ENCODE measurements at places on chromosomes 1 and 21.

DNA sequence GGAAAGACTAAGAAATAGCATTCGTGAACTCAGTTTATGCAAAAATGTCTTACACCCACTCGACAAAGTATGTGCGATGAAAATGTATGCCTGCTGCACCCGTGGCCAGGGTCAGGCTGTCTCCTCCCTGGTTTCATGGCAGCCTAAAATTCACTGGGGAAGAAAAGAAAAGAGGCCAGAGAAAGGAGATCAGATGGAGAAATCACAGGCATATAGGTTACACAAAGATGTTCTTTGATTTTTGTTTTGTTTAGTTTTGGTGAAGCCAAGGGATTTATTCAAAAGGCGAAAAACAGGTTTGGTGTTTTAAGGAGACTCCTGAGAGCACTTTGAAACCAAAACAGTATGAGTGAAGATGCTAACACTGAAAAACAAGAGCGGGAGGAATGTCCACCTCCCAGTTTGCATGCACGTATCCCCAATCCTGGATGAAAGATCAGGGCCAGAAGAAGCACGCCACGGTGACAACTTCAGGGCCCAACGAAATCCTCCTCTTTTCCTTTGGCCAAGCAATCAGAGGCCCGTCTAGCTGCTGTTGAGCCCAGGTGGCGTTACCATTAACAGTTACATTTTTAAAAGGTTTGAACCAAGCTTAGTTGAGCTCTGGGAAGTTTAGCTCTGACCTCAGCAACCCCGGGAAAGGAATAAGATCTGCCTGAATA is 992 bp upstream of the SSX2IP start:
- DNase-seq: no peak

GRCh38 chr1:197465528-197466327 is 197.7 kb downstream of the CRB1 start:
- no peak for DNase-seq

DNA sequence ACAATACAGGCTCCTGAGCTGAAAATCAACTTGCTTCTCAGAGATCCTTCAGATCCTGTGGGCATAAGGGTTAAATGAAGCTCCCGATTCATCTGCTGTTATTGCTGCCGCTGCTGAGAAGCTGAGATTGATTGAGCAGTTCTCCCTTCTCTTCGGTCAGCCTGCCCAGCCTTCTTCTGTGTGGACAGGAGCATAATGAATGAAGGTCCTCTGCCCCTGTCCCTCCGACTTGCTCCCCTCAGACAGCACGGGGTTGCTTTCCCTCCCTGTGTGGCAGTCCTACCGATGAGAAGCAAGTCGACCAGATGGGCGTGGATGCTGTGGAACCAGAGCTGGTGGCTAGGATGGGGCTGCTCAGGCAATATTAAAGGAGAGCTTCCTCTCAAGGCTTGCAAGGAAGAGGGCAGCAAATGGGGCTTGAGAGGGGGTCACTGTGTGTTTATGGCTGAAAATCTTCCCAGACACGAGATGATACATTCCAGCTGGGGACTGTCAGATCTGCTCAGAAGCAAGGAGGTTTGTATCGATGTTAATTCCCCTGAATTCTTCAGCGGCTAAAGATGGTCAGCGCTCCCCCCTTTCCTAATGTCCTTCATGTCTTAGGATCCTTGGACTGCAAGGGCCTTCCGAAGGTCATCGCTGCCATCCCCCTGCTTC is 63.9 kb upstream of the GOLT1A start:
- no peak for DNase-seq

- no peak for DNase-seq
Measured at GRCh38 chr1:41837691-41838090, 81.0 kb downstream of the HIVEP3 start.

DNA sequence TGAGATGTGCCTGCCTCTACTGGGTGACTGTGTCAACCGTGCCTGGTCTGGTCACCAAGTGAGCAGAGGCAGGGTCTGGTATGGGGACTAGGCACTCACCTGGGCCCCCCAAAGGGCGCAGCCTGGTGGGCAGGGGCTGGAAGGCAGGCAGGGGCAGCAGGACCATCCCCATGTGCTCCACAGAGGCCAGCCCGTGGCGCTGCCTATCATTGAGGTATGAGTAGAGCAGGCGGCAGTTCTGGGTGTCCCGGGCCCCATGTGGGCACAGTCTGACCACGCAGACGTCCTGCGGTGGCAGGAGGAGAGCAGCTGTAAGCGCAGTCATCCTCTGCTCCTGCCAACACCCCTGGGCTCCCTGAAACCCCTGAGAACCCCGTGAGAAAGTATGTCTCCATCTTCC is 23.7 kb downstream of the SPOCD1 start:
- no peak for DNase-seq

- no peak for DNase-seq
Measured at GRCh38 chr1:2910211-2910610, 108.7 kb upstream of the TTC34 start.

DNA sequence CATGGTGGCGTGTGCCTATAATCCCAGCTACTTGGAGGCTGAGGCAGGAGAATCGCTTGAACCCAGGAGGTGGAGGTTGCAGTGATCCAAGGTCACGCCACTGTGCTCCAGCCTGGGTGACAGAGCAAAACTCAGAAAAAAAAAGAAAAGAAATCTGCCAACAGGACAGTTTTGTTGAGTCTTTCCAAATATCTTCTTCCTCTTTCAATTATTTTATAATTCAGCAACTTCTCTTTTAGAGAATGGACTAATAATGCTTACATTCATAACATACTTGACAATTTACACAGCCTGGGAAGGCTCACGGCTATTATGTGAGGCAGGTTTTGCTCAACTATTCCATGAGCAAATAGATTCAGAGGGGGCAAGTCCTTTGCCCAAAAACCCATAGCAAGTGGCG is 18.1 kb downstream of the CNR2 start:
- DNase-seq: no peak

DNA sequence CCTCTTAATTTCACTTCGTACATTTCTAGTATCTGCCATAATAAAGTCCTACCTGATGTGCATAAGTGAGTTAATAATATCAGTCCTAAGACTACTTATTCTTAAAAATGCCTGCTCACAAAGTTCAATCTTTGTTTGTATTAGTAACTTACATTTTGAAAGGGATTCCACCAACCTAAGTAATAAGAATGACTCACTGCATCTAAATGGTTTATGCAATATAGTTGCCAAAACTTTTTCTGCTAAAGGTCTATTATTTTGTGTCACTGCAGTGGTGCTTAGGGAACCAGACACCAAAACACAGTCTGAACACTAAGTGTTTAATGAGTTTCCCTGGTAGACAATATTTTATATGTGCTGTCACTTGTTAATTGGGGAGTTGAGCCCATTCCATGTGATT is 1.8 kb downstream of the ZNF669 start:
- DNase-seq: no peak

DNA sequence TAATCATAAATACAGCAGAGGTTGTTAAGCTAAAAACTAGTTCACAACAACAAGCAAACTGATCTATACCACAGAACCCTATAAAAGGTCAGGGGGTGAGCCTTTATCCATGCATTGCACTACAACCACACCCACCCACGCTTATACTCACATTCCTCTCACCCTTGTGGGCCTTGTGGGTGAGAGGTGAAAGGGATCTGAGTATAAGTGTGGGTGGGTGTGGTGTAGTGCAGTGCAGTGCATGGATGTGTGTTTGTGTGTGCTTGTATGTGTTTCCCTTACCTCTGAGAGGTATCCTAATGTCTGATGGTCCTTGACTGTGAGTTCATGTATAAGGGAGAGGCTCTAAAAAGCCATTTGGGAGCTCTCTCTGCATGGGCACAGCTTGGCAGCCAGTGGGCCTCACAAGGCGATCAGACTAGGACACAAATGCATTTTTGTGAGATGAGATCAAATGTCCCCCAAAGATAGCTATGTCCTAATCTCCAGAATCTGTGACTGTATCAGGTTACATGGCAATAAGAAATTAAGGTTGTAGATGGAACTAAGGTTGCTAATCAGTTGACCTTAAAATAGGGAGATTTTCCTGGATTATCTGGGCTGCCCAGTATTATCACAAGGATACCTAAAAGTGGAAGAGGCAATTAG is 95.5 kb upstream of the DPT start:
- no peak for DNase-seq

DNA sequence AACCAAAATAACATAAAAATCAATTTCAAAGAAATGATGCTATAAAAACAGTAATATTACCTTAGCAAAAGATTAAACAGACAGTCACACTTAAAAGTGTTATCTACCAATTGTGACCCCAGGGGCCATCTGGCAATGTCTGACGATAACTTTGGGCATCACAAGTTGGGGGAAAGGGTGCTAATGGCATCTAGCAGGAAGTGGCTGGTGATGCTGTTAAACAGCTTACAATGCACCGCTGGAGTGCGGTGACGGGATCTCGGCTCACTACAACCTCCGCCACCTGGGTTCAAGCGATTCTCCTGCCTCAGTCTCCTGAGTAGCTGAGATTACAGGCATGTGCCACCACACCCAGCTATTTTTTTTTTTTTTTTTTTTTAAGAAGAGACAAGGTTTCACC is 27.6 kb downstream of the NUP133 start:
- DNase-seq: no peak

DNA sequence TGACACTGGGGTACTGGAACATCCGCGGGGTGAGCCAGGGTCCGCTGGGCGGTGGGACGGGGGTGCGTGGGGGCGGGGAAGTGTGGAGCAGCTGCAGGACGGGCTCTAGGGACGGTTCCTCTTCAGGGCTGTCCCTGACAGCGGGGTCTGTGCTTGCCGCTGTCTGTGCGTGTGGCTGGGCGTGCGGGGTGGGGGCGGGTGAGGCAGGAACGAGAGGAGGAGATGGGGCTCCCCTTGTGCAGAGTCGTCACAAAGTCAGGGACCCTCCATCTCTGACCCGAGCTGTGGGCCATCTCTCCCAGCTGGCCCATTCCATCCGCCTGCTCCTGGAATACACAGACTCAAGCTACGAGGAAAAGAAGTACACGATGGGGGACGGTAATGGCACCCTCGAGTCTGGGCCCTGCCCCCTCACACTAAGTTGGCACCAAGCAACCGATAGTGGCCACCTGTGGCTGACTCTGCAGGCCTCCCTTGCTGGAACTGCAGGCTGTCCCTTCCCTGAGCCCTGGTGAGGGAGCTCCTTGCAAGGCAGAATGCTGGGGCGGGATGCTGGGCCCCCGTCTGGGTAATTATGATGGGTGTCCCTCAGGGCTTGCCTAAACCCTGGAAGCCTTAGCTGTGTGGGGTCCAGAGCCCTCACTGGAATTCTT is 392 bp downstream of the GSTM2 start:
- DNase-seq: no peak

- no peak for DNase-seq
Measured at GRCh38 chr1:226870026-226870400, 403 bp upstream of the PSEN2 start.

DNA sequence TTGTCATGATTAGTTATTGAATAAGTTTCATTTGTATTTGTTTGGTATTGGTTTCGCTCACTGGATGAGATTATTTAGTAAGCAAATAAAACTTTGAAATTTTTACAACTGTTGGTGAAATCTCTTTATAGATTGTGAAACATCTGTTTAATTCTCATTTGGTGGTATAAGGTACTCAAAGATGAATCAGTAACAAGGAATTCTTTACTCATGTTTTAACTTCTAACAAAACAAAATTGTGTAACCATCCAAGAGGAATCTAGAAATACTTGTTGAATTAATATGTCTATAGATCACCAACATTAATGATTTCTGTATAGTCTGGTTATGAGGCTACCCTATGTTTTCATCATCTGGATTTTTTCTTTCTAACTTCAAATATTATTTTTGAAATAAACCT is 62.8 kb upstream of the USP25 start:
- no peak for DNase-seq

- DNase-seq: no peak
Measured at GRCh38 chr1:65431111-65431705, 10.7 kb downstream of the LEPR start.

GRCh38 chr1:226956942-226957713 is 17.0 kb downstream of the COQ8A start:
- DNase-seq: no peak

DNA sequence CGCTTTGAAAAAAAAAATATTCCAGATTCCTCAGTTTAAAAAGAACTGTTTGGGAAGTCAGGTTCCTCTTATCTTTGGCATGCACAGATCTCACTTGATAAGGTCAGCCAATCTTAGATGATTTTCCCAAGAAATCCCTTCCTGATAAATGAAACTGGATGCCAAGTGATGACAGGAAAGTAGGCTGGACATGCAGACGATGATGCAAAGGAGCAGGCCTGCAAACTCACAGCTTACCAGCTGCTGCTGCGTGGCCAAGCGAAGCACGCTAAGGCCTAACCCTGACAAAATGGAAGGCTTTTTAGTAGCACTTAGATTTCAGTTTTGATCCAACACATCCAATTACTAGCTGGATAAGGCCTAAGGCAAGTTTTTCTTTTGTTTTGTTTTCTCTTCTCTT is 10.1 kb downstream of the TADA1 start:
- DNase-seq: no peak

- DNase-seq: no peak
Measured at GRCh38 chr1:9416506-9416905, 122.8 kb upstream of the SLC25A33 start.

GRCh38 chr1:154546264-154547063 is 12.0 kb downstream of the UBE2Q1 start:
- DNase-seq: peak; percentile 77

DNA sequence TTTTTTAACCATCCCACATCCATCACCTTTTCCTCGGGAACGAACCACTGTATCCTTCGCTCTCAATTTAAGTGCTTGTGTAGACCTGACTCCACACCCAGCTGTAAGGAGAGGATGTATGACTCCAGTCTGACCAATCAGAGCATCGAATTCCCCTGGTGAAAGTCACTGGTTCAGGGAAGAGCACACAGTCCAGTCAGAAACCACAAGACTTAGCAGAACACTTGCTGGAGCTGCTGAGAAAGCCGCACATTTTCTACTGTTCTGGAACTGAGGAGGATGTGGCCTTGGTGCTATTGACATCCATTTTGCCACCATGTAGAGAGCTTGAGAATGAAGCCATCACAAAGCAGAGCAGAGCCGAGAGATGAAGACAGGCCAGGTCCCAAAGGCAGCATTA is 59.9 kb upstream of the CNN3 start:
- DNase-seq: no peak

DNA sequence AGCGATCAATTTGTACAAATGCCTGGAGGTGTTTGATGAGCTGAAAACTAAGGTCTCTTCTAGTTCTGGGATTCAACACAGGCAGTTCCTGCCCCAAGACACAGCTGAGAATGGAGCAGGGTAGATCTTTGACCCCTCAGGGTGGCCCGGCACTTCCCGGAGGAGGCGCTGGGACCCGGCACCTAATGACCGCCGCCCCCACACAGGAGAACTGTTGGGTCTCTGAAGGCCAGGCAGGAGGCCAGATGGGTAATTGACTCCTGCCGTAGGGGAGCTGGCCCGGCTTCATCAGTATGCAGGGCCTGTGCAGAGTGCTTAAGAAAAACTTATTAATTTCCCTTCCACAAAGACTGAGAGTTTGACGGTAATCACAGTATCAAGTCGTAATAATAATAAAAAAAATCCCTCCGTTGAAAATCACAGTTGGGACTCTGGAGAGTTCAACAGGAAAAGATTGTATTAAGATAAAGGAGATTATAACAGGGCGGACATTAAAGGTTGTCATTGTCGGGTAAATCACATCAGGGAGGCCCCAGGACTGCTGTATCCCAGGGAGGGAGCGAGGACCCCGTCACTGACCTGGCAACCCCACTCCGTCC is 51.7 kb downstream of the UBIAD1 start:
- DNase-seq: no peak
